ENCODE measurements at places on chromosomes 1 and 21. TPM values are rescaled to one million over a fixed set of nuclear protein-coding genes. Genes with fewer than 3 reads are reported as not detected.

- no peak for DNase-seq
These were observed 584.0 kb upstream of the TMPRSS15 start for GRCh38 chr21:18987520-18988026.

DNA sequence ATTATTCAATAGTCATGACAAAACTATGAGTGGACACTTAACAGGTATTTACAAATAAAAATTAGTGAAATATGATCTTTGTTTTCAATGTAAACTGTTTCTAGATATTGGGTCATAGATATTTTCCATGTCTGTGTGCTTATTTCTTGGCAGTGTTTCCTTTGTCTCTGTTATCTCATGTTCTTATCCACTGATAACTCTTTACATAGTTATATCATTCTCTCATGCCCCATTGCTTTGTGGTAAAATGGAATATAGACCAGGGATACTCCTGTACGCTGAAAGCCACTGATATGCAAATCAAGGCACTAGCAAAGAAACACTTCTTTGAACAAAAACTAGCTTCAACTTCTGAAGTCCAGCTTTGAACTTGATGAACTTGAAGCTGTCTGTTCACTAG is 113.1 kb downstream of the ITSN1 start:
- no peak for DNase-seq

DNA sequence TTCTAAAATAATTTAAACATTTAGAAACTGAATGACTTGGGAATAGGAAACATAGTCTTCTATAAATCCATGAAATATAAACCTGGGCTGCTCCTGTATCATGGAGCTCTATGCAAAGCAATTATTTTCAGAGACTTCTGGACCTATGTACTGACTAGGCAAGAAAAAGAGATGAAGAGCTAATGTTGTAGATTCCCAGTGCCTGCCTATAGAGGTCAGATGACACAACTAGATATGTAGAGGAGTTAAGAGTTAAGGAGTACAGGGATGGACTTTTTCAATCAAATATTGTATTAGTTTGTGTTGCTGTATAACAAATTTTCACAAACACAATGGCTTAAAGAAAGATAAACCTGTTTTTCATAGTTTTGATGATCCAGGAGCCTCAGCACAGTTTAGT is 1434.5 kb downstream of the KCNT2 start:
- no peak for DNase-seq

SLFNL1 gene
- under 0.01 TPM for total RNA-seq

SPRR2E gene
- total RNA-seq = not detected

TMEM269 gene
- not detected for total RNA-seq

KIF14 gene
- total RNA-seq = 1.2 TPM

DNA sequence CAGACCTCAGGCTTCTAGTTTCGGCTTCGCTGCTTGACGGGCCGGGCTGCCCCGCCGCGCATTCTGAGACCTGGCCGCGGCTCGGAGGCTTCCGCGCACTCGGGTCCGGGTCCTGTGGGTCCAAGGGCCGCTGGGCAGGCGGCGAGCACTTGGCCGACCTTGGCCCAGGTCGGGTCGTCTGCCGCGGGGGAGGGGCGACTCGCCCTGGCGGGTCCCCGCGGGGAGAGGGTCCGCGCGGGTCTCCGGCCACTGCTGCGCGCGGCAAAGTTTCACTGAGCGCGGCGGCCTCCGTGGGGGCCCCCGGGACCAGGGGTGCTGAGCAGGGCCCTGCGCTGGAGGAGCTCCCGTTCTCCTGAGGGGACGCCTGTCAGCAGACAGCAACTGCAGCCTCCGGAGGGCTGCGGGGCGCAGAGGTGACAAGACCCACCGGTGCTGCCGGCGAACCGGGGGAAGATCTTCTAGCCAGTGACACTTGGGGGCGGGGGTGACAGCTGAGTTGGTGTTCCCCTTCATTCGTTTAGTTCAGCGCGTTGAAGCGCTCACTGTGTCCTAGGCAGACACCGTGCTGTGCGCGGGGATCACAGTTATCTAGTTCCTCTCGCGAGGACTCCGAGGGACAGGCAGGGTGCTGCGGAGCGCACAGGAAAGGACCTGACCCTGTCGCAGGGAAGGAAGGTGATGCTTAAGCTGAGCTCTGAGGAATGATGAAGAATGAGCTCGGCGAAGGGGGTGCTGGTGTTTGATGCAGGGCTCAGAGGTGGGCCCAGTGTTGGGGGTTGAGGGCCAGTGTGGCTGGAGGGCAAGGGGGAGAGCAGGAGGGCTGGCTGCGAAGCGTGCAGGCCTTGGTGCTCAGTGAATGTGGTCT is 725 bp downstream of the MTFR1L start:
- DNase-seq = peak; percentile 61

PRR9 gene
- total RNA-seq = not detected

DNA sequence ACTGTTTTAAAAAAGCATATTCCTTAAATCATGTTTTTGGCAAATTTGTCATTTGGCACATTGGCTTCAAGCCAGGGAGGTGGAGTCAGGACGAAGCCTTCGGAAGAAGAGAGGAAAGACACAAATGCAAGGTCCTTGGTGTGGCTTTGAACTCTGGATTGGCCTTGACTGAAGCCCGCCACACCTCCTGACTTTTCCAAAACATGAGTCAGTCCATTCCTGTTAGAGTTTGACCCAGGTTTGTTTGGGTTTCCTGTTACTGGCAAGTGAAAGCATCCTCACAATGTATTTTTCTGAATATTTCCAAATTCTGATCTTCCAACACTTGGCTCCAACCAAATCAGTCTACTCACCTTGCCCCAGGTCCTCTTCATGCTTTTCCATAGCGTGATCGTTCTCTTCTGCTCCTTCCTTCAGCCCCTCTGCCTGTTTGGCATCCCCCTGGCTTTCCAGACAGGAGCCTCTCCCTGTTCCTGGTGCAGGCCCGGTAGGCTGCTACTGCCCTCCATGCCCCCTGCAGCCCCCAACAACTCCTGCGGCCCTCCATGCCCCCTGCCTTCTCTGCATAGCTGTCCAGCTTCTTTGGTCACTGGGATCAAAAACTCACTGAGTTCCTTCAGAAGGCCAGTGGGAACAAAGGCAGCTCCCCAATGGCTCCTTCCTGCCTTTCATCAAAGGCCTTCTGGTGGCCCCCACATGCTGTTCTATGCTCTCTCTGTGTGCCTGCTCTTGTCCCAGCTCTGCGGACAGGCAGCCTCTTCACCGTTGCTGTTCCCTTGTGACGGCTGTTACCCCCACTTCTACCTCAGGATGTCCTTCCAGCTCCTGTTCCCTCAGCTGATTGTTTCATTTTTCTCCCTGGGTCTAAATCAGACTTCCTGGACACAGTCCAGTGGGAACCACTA is 30.4 kb upstream of the SLC30A1 start:
- DNase-seq = peak; percentile 73

DNA sequence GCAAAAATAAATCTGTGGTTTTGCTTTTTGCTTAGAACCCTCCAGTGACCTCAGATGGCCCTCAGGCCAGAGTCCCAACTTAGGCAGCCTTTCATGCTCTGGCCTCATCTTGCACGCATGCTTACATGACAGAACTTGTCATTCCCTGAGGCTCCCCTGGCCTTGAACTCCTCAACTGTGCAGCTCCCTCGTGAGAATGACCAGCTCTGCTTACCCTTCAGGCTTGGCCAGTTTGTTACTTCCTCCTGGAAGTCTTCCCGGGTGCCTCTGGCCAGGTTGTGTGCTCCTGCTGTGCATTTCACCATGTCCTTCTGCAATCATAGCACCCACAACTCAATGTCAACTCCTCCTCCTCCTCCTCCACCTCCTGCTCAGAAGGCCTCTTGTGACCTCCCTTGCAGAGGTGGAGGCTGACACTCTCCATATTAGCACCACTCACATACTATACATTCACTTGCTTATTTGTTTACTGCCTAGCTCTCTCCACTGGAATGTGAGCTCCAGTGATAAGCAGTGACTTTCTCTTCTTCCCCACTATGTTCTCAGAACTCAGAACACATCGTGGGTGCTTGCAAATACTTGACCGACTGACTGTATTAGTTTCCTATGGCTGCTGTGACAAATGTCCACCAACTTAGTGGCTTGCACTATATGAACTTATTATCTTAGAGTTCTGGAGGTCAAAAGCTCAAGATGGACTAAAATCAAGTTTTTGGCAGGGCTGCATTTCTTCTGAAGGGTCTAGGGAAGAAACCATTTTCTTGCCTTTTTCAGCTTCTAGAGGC is 41.9 kb downstream of the RCSD1 start:
- no peak for DNase-seq

DNA sequence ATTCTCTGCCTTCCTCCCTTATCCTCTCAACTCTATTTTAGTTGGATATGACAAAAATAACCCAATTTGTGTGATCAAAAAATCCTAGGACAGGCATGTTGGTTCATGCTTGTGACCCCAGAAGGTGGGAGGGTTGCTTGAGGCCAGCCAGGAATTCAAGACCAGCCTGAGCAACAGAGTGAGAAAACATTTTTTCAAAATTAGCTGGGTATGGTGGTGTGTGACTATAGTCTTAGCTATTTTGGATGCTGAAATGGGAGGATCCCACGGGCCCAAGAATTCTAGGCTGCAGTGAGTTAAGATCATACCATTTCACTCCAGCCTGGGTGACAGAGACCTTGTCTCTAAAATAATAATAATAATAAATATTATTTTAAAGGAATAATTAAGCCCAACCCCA is 1383.1 kb upstream of the ADGRL2 start:
- DNase-seq = no peak

NPL gene
- total RNA-seq = 3.1 TPM

DNA sequence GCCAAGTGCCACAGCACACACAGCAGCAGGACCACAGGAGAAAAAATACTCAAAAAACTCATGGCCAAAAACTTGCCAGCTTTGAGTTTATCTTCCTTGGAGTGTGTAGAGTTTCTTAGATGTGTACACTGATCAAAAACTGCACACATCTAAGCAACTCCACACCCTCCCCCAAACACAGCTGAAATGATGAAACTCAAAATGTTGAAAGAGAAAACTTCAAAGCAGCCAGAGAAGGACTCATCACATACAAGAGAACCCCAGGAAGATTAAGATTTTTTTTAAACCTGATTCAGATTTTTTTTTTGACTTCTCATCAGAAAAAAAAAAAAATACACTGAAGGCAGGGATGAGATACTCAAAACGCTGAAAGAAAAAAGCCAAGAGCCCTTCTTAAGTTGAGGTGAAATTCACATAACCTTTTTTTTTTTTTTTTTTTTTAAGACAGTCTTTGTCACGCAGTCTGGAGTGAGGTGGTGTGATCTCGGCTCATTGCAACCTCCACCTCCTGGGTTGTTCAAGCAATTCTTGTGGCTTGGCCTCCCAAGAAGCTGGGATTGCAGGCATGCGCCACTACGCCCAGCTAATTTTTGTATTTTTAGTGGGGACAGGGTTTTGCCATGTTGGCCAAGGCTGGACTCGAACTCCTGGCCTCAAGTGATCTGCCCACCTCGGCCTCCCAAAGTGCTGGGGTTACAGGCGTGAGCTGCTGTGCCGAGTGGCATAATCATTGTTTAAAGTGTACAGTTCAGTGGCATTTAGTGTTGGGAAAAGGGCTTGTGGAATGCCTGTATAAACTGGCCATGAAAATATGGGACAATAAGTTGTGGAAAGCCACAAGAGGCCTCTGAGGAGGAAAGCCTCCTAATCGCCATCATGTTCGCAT is 20.9 kb upstream of the PDXK start:
- DNase-seq = no peak

GRCh38 chr1:7187112-7187493 is 401.8 kb downstream of the CAMTA1 start:
- no peak for DNase-seq

GRCh38 chr1:67745875-67746698 is 61.1 kb downstream of the GADD45A start:
- no peak for DNase-seq

TCP10L gene
- total RNA-seq = 0.44 TPM

Measured in lung microvascular endothelial cell (primary cell).